Astrocyte of the spinal cord (primary cell): ENCODE measurements at places on chromosomes 1 and 21.
A peak's percentile ranks its signal among the peaks of the same experiment; 100 is the strongest.

GRCh38 chr1:45112661-45113060 is 93.7 kb downstream of the ZSWIM5 start:
- no peak for DNase-seq

GRCh38 chr1:100703716-100704115 is 15.8 kb upstream of the VCAM1 start:
- DNase-seq: no peak

DNA sequence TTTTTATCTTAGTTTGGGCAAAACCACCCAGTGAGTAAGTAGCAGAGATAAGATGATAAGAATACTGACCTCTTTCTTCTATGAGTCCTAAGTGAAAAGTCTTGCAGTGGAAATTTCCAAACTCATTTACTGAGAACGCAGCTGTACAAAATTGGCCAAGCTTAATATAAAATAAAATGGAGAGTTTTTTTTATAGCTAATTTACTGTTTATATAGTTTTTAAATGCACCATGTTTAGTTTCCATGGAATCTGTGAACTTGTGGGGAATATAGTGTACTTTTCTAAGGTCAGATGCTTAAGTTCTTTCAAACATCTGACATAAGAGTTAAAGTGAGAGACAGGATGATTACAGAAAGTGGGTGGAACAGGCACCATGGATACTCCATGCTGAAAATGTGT is 833.5 kb downstream of the ADGRL2 start:
- no peak for DNase-seq

- no peak for DNase-seq
Observed at GRCh38 chr1:47616906-47617305, 179.1 kb downstream of the FOXD2 start.

DNA sequence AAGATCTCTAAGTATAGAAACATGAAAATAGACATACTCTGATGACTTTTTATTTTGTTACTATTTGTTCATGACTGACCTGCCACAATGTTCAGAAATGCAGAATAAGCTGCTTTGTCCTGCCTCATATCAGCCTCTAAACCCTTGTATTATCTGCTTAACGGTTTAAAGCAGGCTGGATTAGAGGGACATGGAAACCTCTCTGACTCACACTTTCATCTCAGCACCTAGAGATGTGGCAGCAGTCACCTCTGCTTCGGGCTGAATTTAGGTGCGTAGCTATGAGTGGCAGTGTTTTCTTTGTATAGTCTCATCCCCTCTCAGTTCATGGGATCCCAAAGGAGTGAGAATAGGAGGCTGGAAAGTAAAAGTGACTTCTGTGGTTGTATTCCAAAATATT is 255.4 kb downstream of the RGS7 start:
- DNase-seq: no peak

DNA sequence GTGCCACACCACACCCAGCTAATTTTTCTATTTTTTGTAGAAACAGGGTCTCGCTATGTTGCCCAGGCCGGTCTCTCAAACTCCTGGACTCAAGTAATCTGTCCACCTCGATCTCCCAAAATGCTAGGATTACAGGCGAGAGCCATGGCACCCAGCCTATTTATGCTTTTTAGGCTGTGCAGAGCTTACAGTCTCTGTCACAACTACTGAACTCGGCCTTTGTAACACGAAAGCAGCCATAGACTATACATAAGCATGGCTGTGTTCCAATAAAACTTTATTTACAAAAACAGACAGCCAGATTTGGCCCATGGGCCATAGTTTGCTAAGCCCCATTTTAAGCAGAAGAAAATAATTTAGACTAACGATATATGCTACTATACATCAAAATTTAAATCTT is 54.4 kb downstream of the NID1 start:
- peak; percentile 23 for DNase-seq

GRCh38 chr1:223456747-223457146 is 63.5 kb downstream of the CCDC185 start:
- DNase-seq: no peak

GRCh38 chr21:44294391-44295162 is 5.3 kb upstream of the PFKL start:
- DNase-seq: peak; percentile 25

DNA sequence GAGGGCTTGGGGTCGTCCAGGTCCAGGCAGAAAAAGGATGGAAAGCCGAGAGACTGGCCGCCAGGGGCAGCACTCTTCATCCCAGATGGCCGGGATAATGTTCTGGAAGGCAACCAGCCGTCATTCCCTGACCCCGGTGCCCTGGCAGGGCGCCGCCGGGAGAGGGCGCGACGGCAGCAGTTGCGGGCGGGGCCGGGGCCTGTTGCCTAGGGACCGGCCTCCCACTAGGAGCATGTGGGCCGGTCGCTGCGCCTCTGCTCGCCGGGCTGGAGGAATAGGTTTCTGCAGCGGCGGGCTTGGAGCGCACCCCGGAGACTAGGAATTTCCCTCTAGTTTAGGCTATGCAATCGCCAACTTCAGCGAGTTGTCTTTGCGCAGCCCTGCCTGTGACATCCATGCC is 11.0 kb downstream of the DMRTB1 start:
- peak; percentile 78 for DNase-seq

GRCh38 chr1:76679534-76680152 is 187.6 kb upstream of the ST6GALNAC5 start:
- no peak for DNase-seq

GRCh38 chr1:37265786-37266667 is 208.4 kb upstream of the ZC3H12A start:
- no peak for DNase-seq

DNA sequence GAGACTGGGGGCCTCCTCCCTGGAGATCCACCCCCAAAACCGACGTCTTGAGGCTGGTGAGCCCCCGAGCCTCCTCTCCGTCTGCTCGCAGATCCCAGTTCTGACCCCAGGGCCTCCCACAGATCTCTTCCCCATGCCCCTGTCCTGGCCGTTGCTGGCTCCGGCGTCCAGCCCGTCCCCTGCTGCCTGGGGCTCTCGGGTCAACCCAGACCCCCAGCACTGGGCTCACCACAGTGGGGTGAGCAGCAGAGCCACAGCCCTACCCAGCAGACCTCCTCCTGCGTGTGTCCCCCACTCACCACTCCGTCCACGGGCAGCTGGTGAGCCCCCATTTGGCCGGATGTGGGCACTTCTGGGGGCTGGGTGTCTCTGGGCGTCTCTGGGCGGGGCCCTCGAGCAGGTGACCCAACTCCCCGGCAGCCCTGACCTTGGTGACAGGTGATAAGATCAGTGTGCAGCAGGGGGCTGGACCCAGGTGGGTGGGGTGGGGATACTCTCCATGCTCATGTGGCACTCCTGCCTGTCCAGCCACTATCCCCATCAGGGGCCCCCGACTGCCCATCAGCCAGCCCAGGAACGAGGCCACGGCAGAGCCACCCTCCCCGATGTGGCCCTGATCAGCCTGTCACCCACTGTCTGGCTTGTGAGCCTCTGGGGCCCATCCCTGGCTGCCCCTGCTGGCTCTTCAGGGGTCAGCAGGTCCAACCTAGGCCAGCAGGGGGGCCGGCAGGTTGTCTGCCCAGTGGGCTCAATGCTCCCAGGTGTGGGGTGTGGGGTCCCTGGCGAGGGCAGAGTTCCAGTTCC is 709 bp downstream of the TNFRSF14 start:
- no peak for DNase-seq

- DNase-seq: no peak
Observed at GRCh38 chr1:204255225-204255624, 41.4 kb upstream of the GOLT1A start.

GRCh38 chr1:81435175-81435574 is 365.6 kb upstream of the ADGRL2 start:
- DNase-seq: no peak

DNA sequence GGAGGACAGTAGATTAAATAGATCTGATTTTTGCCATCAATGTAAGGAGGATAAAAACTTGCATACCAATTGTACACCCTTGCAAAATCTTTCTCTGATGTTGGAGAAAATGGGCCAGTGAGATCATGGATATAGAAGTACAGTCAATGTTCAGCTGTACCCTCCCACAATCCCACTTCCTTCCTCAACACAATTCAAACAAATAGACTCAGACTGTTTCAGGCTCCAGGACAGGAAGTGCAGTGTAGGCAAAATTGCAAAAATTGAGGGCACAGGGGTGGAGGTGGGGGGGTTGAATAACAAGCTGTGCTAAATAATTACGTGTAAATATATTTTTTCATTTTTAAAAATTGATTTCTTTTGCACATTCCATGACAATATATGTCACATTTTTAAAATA is 3.9 kb upstream of the IFI44 start:
- no peak for DNase-seq

GRCh38 chr1:109198745-109199144 is 15.0 kb upstream of the SARS1 start:
- DNase-seq: peak; percentile 39

- DNase-seq: no peak
Observed at GRCh38 chr1:17572264-17572985, 32.9 kb downstream of the ARHGEF10L start.

- no peak for DNase-seq
Observed at GRCh38 chr1:7373251-7373650, 397.8 kb upstream of the VAMP3 start.

- DNase-seq: peak; percentile 74
Observed at GRCh38 chr21:41167348-41168342, at the start of gene BACE2. Gene BACE2 (plus strand): TSS chr21:41168160. CDS start chr21:41168264, 104 bp downstream.

DNA sequence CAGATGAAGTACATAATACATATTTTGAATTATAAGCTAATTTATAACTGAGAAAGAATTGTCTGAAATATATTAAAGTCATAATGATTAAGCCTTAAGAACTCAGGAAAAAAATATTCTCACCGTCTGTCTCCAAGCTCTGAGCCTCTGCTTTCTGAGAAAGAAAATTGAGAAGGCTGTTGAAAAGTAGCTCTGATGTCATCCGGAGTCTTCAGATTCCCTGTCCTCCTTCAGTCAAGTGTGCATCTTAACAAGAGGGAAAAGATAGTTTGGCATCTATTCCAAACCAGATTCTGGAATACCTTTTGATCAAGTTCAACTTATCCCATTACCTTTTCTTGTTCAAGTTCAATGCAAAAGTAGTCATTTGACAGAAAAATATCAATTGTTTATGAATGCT is 50.6 kb downstream of the NRIP1 start:
- DNase-seq: no peak

- peak; percentile 55 for DNase-seq
Observed at GRCh38 chr1:176515310-176515709, 52.3 kb downstream of the PAPPA2 start.

DNA sequence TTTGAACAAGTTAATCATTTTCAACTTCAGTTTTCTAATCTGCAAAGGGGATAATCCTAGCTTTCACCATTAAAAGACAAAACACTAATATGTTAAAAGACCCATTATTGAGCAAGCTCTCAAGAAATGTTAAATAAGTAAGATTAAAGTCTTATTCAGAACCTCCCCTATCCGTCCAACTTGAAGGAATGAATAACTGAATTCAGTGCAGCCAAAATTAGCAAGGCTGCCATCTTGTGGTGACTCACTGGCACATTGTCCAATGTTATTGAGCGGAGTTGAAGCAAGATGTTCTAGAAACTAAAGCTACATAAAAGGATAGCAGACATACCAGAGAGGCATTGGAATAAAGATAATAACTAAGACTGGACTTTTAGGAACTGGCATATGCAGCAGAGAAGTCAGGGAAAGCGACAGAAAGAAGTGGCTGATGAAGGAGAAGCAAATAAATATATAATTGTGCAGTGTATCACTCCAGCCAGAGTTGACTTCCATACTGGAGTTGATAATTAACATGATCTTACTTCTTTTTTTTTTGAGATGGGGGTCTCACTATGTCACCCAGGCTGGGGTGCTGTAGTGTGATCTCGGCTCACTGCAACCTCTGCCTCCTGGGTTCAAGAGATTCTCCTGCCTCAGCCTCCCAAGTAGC is 8.2 kb upstream of the CAP1 start:
- DNase-seq: peak; percentile 71

GRCh38 chr1:152053375-152053774 is 16.6 kb upstream of the S100A11 start:
- no peak for DNase-seq

GRCh38 chr1:205475855-205476254 is 20.0 kb upstream of the BLACAT1 start:
- DNase-seq: no peak

- no peak for DNase-seq
Observed at GRCh38 chr1:3340548-3341235, 113.8 kb upstream of the ARHGEF16 start.

GRCh38 chr1:24203404-24203803 is 16.3 kb upstream of the IFNLR1 start:
- no peak for DNase-seq

DNA sequence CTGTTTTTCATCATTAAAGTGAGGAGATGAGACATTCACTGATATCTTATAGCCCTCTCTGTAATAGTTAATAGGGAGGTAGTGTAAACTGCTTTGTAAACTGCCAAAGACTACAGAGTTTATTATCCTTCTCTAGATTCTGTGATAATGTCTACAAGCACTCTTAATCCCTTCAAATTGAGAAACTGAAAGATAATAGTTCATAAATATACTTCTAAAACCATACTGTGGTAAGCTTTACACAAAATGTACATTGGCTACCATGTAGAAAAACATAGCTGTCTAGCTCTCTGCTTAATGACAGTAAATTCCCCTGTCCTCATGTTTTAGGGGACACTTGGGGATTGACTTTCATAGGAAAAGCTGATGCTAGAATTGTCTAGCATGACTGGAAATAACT is 39.6 kb downstream of the CXADR start:
- DNase-seq: no peak

GRCh38 chr1:236018885-236019453 is 45.9 kb downstream of the NID1 start:
- DNase-seq: no peak

DNA sequence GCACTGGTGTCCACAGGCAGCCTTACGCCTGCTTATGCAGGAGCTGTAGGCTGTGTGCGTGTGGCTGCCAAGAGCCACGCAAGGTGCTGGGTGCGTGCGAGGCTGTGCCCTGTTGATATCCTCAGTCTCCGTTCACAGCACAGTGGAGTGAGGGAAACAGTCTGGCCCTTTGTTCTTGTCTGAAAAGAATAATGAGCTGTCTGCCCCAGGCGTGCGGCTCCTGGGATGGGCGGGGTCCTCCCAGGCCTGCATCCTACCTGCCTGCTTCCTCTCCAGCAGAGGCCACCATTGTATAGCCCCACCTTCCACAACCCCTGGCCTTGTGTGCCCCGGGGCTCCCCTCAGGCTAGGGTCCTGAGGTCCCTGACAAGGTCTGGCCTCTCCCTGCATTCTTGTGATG is 47.0 kb upstream of the KDM4A start:
- DNase-seq: no peak

- no peak for DNase-seq
Observed at GRCh38 chr1:23953020-23953419, 6.6 kb upstream of the PNRC2 start.

DNA sequence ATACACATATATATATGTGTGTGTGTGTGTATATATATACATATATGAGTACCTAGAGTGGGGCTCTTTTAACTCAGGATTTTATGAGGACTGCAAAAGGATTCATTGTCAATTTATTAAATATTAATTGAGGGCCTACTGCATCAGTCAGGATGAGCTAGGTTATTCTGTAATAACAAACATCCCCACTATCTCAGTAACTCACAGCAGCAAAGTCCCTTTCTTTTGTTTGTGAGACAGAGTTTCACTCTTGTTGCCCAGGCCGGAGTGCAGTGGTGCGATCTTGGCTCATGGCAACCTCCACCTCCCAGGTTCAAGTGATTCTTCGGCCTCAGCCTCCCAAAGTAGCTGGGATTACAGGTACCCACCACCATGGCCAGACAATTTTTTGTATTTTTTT is 63.8 kb upstream of the FAM20B start:
- DNase-seq: no peak
